Right lung (tissue), 10 donors: ENCODE measurements at places on chromosomes 2 and 18.
A peak's percentile ranks its signal among the peaks of the same experiment; 100 is the strongest.

DNA sequence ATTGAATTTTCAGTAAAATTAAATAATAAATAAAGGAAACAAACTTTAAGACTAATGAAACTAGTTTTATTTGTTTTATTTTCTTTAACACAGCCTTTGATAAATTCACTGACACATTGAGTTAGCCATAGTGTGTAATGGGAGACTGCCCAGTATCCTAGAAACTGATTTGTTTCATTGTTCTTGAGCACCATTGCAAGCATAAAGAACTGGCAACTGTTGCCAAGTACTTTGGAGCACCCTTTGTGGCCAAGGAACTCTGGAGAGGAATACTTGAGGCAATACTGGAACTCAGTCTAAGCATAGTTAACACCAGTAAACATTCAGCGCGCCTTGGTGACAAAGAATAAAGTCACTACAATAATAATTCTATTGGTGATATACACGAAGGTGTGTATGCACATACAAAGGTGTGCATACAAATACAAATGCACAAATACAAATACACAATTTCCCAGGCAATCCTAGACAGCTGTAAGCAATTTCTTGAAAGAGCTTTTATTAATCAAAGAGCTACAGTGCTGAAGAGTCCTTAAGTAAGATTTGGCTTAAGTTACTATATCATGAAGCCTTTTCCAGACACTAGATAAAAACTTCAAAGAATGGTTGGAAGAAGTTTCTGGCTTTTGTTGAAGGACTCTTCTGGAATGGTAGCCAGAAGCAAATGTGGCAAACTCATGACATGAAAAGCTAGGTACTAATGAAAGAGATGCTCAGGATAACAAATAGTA lies 1371.2 kb downstream of the LRP1B start:
- DNase-seq: peak; percentile 12

DNA sequence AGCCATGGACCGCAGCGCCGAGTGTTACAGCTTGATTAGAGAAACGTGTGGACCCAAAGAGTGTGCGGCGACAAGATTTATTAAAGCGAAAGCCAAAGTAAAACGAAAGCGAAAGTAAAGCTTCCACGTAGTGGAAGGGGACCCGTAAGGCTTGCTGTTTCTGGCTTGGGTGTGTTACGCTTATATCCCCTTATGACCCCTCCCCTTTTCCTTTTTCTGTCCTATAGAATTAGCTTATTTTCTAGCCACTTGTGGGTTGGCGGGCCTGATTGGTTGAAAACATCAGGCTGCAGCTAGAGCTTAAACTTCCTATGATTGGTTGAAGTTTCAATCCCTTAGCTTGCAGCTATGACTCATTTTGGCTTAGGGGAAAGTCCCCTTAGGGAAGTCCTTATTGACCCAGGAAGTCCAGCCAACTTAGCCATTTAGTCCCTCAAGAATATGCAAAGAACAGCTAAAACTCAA lies 969.7 kb downstream of the DCDC2C start:
- DNase-seq: no peak

GRCh38 chr2:36530178-36530982 lies 67.6 kb downstream of the FEZ2 start:
- no peak for DNase-seq

DNA sequence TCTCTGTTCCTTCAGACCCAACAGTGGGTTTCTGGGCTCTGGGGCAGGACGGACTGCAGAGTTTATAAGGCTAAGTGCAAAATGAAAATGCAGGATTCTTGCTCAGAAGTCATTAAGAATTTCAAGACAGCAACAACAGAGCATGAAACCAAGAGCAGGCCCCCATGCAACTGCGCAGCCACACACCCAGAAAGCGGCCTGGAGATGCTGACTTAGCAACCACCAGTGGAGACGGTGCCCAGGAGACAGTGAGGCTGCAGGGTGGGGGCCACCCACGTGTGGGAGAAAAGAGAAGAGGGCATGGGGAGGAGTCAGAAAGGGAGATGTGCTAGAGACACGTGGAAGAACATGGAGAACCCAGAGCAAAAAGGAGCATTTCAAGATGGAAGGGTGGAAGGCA lies 66.5 kb downstream of the GALNT14 start:
- no peak for DNase-seq

DNA sequence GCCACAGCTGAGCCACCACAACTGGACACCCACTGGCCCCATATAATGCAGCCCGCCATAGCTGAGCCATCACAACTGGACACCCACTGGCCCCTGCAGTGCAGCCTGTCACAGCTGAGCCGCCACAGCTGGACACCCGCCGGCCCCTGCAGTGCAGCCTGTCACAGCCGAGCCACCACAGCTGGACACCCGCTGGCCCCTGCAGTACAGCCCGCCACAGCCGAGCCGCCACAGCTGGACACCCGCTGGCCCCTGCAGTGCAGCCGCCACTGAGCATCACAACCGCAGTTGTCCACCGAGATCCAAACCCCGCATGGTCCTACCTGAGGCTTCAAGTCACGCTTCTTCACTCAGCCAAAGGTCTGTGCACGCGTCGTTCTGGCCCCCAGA lies 134.2 kb downstream of the PXDN start:
- DNase-seq: no peak

DNA sequence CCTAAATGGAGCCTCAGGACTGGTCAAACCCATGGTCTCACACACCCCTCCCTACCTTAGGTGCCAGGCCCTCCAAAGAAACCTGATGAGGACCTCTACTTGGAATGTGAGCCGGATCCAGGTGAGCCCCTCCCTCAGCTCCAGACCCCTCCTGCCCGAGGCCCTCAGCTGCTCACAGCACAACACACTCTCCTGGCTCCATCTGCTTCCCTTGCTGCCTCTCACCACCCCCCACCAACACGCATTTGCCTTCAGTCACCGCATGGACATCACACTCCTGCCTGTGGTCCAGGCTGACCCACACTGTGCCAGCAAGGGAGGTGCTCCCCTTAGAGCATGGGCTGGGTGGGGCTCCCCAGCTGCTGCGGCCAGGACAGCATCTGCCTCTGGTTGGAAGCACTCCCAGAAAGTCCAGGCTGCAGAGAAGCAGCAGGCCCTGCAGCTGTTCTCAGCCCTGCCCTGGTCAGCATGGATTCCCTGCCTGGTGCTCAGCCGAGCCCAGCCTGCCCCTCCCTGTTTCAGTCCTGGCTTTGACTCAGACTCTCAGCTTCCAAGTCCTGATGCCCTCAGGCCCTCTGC lies 15.1 kb downstream of the SH2D6 start:
- peak; percentile 84 for DNase-seq
